ENCODE measurements at places on chromosomes 1 and 21. TPM values are rescaled to one million over a fixed set of nuclear protein-coding genes. Genes with fewer than 3 reads are reported as not detected.
A peak's percentile ranks its signal among the peaks of the same experiment; 100 is the strongest.

The CCDC17 gene
- 4.4 TPM for total RNA-seq

The ORC1 gene
- 25.7 TPM for total RNA-seq

- no peak overlapping the region for H3K4me3 ChIP-seq
- no peaks in the 10 kb centered on the region for H3K27me3 ChIP-seq
- H3K27ac ChIP-seq: no peak overlapping the region
- H3K4me1 ChIP-seq: no peaks in the 10 kb centered on the region
- DNase-seq: no peak
Measured at GRCh38 chr1:245932302-245932972, 574.6 kb downstream of the SMYD3 start.

DNA sequence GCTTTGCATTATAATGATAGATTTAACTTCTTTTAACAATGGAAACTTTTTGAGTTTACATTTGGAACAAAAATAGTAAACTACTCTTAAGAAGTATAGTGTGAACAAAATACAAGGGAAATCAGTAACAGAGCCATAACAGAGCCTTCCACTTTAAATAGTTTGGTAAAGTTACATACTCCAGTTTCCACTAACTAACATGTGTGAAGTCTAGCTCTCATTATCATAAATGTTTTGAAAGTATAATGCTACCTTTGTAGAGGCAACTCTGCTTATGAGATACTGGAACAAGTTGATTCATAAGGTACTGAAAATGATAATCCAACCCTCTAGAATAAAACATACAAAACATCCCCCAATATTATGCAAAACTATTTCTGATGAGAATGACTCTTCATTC, 1155.1 kb upstream of the ADGRL2 start:
- no peaks in the 10 kb centered on the region for H3K4me1 ChIP-seq
- no peaks in the 10 kb centered on the region for H3K36me3 ChIP-seq
- no peak overlapping the region for H3K4me3 ChIP-seq
- no peak for DNase-seq

- H3K4me3 ChIP-seq: no peak overlapping the region
- H3K27ac ChIP-seq: no peak overlapping the region
- no peak for DNase-seq
- no peaks in the 10 kb centered on the region for H3K27me3 ChIP-seq
- no peaks in the 10 kb centered on the region for H3K36me3 ChIP-seq
- H3K4me1 ChIP-seq: no peaks in the 10 kb centered on the region
Measured at GRCh38 chr1:205069371-205070125, 14.7 kb downstream of the TMEM81 start.

DNA sequence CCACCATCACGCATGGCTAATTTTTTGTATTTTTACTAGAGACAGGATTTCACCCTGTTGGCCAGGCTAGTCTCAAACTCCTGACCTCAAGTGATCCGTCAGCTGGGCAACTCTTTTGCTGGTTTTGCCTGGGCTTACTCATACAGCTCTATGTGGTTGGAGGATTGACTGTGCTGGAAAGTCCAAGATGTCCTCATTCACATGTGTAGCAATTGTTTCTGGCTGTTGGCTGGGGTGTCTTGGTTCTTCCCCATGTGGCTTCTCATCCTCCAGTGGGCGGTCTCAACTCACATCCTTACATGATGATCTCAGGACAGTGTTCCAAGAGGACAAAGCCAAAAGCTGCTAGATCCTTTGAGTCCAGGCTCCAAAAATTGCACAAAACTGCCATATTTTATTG, 53.3 kb downstream of the TEX35 start:
- H3K4me1 ChIP-seq: no peaks in the 10 kb centered on the region
- no peak overlapping the region for H3K27ac ChIP-seq
- peaks cover 2% of the 10 kb centered on the region for H3K27me3 ChIP-seq
- DNase-seq: no peak
- no peaks in the 10 kb centered on the region for H3K36me3 ChIP-seq

DNA sequence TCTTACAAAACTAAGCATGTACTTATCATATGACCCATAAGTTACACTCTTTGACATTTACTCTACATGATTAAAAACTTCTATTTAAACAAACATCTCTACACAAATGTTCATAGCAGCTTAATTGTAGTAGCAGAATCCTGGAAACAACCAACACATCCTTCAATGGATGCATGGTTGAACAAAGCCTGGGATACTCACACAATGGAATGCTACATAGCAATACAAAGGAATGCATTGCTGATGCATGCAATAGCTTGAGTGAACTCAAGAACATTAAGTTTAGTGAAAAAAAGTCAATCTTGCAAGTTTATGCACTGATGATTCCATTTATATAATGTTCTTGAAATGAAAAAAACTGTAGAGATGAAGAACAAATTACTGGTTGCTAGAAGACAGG, 686.9 kb downstream of the LRRIQ3 start:
- H3K27ac ChIP-seq: no peak overlapping the region
- no peaks in the 10 kb centered on the region for H3K4me1 ChIP-seq
- no peaks in the 10 kb centered on the region for H3K36me3 ChIP-seq
- no peaks in the 10 kb centered on the region for H3K27me3 ChIP-seq
- DNase-seq: no peak

GRCh38 chr1:162663589-162664106, 31.4 kb downstream of the DDR2 start:
- H3K27ac ChIP-seq: no peak overlapping the region
- no peaks in the 10 kb centered on the region for H3K36me3 ChIP-seq
- no peak overlapping the region for H3K4me3 ChIP-seq
- DNase-seq: no peak

The CASQ2 gene
- total RNA-seq: not detected

- no peak overlapping the region for H3K27ac ChIP-seq
- DNase-seq: no peak
- H3K27me3 ChIP-seq: no peaks in the 10 kb centered on the region
- peaks cover 2% of the 10 kb centered on the region for H3K4me1 ChIP-seq
- no peaks in the 10 kb centered on the region for H3K36me3 ChIP-seq
Measured at GRCh38 chr21:39096754-39097153, 86.5 kb downstream of the PSMG1 start.

The TMEM50B gene
- total RNA-seq: 72.6 TPM

GRCh38 chr1:65113298-65113697, 34.7 kb upstream of the AK4 start:
- no peak overlapping the region for H3K27ac ChIP-seq
- H3K4me3 ChIP-seq: no peak overlapping the region
- H3K36me3 ChIP-seq: peaks cover 2% of the 10 kb centered on the region
- no peak for DNase-seq

The PGLYRP3 gene
- not detected for total RNA-seq

- no peaks in the 10 kb centered on the region for H3K36me3 ChIP-seq
- H3K4me3 ChIP-seq: no peak overlapping the region
- H3K27ac ChIP-seq: no peak overlapping the region
- no peak for DNase-seq
Measured at GRCh38 chr1:208654241-208654640, 410.1 kb upstream of the PLXNA2 start.

GRCh38 chr1:205421798-205422197, at the start of gene LEMD1:
TSS of gene LEMD1 (minus strand) at chr1:205422056. CDS start at chr1:205420536, 1,520 bp downstream.
- H3K27me3 ChIP-seq: peaks cover 50% of the 10 kb centered on the region
- no peaks in the 10 kb centered on the region for H3K36me3 ChIP-seq
- H3K4me1 ChIP-seq: no peaks in the 10 kb centered on the region
- no peak within 1 kb of the TSS for H3K4me3 ChIP-seq
- no peak for DNase-seq

The UMODL1 gene
- 0.30 TPM for total RNA-seq

- DNase-seq: no peak
- H3K4me1 ChIP-seq: peaks cover 35% of the 10 kb centered on the region
- no peak overlapping the region for H3K4me3 ChIP-seq
- H3K36me3 ChIP-seq: peaks cover 10% of the 10 kb centered on the region
Measured at GRCh38 chr1:230072866-230073265, 5.8 kb downstream of the GALNT2 start.

DNA sequence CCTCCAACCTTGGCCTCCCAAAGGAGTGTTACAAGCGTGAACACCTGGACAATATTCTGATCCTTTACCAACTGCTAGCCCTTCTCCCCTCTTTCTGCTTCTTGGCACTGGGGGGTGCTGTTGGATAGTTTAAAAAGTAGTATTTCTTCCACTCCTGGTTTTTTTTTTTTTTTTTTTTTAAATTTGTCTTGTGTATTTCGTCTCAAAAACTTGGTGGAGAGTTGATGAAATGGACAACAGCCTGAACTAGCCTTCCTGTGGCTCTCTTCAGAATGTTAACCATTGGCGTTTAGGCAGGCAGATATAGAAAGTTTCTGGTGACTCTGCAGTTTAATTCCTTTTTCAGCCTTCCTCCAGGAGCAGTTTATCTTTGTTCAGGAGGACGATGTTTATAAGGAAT, 69.7 kb upstream of the USP24 start:
- peak overlapping the region; percentile 24 for H3K27ac ChIP-seq
- H3K4me1 ChIP-seq: peaks cover 3% of the 10 kb centered on the region
- H3K4me3 ChIP-seq: no peak overlapping the region
- no peak for DNase-seq
- peaks cover 23% of the 10 kb centered on the region for H3K27me3 ChIP-seq

- H3K27ac ChIP-seq: no peak overlapping the region
- H3K4me1 ChIP-seq: peaks cover 4% of the 10 kb centered on the region
- DNase-seq: no peak
- H3K36me3 ChIP-seq: no peaks in the 10 kb centered on the region
- H3K27me3 ChIP-seq: peaks cover 9% of the 10 kb centered on the region
Measured at GRCh38 chr1:183148599-183148998, 37.5 kb upstream of the LAMC2 start.

The ZP4 gene
- total RNA-seq: not detected

The ODF2L gene
- 68.1 TPM for total RNA-seq

DNA sequence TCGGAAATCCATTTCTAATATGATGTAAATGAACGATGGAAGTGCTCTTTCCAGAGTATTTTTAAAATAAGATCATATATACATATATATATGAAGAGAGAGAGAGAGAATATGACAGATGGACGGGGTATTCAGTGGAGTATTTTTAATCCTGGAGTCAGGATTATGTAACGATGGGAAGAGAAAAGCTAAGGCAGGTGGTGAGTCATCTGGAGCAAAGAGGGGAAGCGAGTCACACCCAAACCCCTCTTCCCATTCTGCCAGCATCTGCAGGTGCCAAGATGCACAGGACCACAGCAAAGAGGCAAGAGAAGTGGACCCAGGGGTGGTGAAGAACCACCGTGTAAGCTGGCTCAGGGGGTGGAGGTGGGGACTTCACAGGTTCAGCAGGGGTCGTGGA, 102.7 kb upstream of the GRIK3 start:
- no peak overlapping the region for H3K4me3 ChIP-seq
- peaks cover 5% of the 10 kb centered on the region for H3K27me3 ChIP-seq
- H3K36me3 ChIP-seq: no peaks in the 10 kb centered on the region
- no peak overlapping the region for H3K27ac ChIP-seq
- no peak for DNase-seq

The CACNA1E gene
- not detected for total RNA-seq

GRCh38 chr21:31161157-31161556, 122.9 kb upstream of the KRTAP19-8 start:
- H3K4me1 ChIP-seq: peaks cover 21% of the 10 kb centered on the region
- peaks cover 13% of the 10 kb centered on the region for H3K36me3 ChIP-seq
- no peaks in the 10 kb centered on the region for H3K27me3 ChIP-seq
- no peak overlapping the region for H3K4me3 ChIP-seq
- no peak overlapping the region for H3K27ac ChIP-seq

DNA sequence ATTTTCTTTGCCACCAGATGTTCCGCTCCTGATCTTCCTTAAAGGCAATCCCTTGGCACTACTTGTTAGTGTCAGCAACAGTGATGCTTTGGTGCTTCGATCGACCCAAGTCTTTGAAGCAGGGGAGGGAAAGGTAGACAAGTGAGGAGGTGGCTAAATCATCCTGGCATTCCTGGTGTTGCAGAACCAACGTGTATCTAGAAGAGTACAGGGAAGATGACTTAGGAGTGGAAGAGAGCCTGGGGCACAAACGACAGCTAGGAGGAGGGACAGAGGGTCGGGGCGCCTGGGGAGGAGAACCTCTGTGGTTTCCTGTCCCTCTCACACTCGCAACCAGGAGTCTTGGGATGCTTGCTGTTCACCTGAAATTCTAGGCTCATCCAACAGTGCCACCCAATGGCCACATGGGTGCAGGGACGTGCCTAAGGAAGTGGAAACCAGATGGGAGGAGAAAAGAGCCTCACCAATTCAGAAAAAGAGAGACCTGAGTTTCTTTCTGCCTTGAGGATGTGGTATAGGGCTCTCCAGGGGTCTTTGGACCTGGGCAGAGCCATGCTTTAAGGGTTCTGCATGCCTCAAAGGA, 9.5 kb upstream of the KCNA2 start:
- H3K27ac ChIP-seq: no peak overlapping the region
- H3K27me3 ChIP-seq: peaks cover 2% of the 10 kb centered on the region
- DNase-seq: peak; percentile 64
- peaks cover 28% of the 10 kb centered on the region for H3K4me1 ChIP-seq
- H3K4me3 ChIP-seq: no peak overlapping the region
- peaks cover 1% of the 10 kb centered on the region for H3K36me3 ChIP-seq

- no peak for DNase-seq
- no peaks in the 10 kb centered on the region for H3K36me3 ChIP-seq
- no peak overlapping the region for H3K27ac ChIP-seq
- no peaks in the 10 kb centered on the region for H3K4me1 ChIP-seq
- H3K4me3 ChIP-seq: no peak overlapping the region
Measured at GRCh38 chr21:28100366-28100765, 892.3 kb downstream of the LTN1 start.

The ODR4 gene
- total RNA-seq: 15.6 TPM

- H3K36me3 ChIP-seq: no peaks in the 10 kb centered on the region
- peaks cover 64% of the 10 kb centered on the region for H3K27me3 ChIP-seq
- DNase-seq: peak; percentile 48
- peaks cover 9% of the 10 kb centered on the region for H3K4me1 ChIP-seq
- no peak overlapping the region for H3K27ac ChIP-seq
Measured at GRCh38 chr1:205458777-205459566, 3.1 kb upstream of the BLACAT1 start.

GRCh38 chr1:9247894-9248293, 13.3 kb downstream of the H6PD start:
- no peaks in the 10 kb centered on the region for H3K36me3 ChIP-seq
- H3K4me3 ChIP-seq: no peak overlapping the region
- DNase-seq: no peak
- H3K27me3 ChIP-seq: no peaks in the 10 kb centered on the region

DNA sequence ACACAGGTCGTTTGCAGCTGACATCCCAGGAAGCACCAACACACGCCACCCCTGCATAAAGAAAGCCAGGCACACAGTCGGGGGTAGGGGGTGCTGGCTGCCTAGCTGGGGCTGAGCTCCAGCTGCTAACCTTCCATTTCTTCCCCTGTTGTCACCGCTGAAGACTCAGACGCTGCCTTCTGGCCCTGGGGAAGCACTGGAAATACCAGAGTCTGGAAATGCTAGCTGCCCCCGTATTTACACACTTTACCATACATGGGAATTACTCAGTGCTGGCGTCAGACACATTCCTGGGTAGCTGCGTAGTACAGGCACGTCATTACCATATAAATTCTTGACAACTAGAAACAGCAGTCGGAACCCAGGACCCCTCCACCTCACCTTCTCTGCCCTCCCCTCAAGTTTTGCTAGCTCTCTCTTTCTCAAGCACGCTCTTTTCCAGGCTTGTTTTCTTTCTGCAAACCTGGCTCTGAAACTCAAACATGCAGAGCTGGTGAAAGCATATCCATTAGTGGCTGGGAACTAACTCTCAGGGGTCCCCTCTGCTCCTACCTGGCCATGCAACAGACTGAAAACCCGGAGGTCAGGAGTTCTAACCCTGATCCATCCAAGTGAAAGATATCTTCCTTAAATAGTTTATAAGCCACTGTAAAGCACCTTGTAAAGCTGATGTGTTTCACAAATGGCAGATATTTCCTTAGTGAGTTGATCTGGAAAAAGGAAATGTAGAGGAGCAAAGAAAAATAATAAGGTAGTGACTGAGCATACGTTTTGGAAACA, 3.3 kb downstream of the CSRP1 start:
- no peak overlapping the region for H3K4me3 ChIP-seq
- no peak overlapping the region for H3K27ac ChIP-seq
- H3K27me3 ChIP-seq: no peaks in the 10 kb centered on the region
- H3K4me1 ChIP-seq: peaks cover 32% of the 10 kb centered on the region
